ENCODE measurements at places on chromosomes 12 and 14. TPM values are rescaled to one million over a fixed set of nuclear protein-coding genes. Genes with fewer than 3 reads are reported as not detected.

The PLEKHA5 gene
- polyA plus RNA-seq = 7.0 TPM

The FOXA1 gene
- polyA plus RNA-seq = 18.3 TPM

The ACSM4 gene
- not detected for polyA plus RNA-seq

The C12orf54 gene
- 0.28 TPM for polyA plus RNA-seq

The MIP gene
- polyA plus RNA-seq = 0.09 TPM

Data from sigmoid colon (tissue), 7 donors.